ENCODE measurements at places on chromosomes 7 and 10.
A peak's percentile ranks its signal among the peaks of the same experiment; 100 is the strongest.

DNA sequence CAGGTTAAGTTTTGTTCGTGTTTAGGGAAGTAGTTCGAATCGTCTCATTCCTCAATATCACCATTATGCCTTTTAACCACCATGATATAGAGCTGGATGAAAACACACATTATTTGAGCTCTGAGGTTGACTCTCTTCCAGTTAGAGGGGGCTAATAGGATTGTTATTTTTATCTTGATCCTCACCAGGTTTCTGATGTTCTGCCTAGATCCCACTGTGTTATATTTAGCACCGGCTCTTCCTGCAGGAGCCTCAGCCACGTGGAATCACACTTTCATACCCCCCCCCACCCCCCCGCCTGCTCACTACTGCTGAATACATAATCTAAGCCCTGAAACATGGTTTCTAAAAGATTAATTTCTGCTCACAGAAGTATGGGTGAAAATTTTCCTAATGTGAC lies 88.3 kb downstream of the NRCAM start:
- no peak for DNase-seq

DNA sequence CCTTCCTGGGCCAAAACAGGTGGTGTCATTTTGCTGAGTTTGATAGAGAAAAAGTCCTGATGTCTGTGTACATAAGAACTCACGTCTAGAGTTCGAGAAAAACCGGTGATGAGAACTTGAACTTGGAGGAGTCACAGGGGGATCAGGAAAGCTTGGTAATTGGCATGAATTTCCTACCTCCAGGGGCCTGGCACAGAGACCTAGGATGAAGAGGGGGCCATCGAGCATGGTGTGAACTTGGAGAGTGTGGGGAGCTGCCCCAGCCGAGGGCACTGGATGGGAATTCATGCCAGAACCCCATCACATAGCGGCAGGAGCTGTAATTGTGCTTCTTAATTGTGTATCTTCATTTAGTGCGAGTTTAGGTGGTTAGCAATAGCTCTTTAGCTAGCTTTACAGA lies 82.2 kb downstream of the CUX1 start:
- DNase-seq: no peak

DNA sequence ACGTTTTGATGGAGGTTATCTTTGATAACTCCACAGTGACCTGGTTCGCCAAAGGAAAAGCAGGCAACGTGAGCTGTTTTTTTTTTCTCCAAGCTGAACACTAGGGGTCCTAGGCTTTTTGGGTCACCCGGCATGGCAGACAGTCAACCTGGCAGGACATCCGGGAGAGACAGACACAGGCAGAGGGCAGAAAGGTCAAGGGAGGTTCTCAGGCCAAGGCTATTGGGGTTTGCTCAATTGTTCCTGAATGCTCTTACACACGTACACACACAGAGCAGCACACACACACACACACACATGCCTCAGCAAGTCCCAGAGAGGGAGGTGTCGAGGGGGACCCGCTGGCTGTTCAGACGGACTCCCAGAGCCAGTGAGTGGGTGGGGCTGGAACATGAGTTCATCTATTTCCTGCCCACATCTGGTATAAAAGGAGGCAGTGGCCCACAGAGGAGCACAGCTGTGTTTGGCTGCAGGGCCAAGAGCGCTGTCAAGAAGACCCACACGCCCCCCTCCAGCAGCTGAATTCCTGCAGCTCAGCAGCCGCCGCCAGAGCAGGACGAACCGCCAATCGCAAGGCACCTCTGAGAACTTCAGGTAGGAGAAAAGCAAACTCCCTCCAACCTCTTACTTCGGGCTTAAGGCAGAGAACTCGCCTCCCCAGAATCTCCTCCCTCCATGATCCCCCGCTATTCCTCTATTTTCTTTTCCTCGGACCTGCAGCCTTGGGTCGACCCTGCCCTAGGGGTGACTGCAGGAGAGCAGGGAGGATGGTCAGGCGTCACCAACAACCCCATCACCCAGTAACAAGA lies at the start of gene SERPINE1:
TSS of gene SERPINE1 (plus strand) at position 454 of the 809 bp plus-strand sequence. CDS start 1,290 bp downstream, outside the sequence.
- DNase-seq: peak; percentile 24

- DNase-seq: no peak
Measured at GRCh38 chr7:151057506-151057988, at the start of gene CDK5. Gene CDK5, minus strand, starts transcription at chr7:151057897. Its CDS starts 49 bp downstream, at chr7:151057848.

GRCh38 chr7:17374654-17375053 lies 76.2 kb downstream of the AHR start:
- no peak for DNase-seq

DNA sequence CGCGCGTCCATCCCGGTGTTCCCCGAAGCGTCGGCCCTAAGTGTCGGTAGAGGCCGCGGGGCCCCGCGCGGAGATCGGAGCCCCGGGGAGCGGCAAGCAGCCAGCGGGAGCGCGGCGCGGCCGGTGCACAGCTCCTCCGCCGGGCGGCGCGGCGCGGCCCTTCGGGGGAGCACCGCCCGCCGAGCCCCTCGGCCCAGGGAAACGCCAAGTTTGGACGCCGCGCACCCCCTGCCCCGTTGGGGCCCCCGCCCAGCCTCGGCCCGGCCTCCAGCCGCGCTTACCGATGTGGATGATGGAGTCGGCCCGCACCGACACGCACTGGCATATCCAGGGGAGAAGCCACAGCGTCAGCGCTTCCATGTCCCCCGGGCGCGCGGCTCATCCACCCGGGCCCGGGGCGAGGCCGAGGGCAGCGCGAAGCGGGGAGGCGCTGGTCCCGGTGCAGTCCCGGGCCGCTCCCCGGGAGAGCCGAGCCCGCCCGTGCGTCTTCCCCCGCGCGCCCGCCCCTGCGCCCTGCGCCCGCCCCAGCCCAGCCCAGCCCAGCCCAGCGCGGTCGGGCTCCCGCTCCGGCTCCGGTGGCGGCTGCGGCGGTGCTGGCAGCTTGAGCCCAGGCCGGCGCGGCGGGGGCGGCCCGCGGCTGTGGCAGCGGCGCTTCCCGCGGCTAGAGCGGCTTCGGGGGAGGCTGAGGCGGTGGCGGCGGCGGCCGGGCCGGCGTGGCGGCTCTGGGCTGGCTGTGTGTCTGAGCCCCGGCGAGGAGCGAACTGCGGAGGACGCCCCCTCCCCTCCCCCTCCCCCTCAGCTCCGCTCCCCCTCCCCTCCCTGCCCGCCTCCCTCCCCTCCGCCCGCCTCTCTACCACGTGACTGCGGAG lies at the start of gene GRID1:
TSS of gene GRID1 (minus strand) at position 763 of the 869 bp plus-strand sequence.
- peak; percentile 9 for DNase-seq

DNA sequence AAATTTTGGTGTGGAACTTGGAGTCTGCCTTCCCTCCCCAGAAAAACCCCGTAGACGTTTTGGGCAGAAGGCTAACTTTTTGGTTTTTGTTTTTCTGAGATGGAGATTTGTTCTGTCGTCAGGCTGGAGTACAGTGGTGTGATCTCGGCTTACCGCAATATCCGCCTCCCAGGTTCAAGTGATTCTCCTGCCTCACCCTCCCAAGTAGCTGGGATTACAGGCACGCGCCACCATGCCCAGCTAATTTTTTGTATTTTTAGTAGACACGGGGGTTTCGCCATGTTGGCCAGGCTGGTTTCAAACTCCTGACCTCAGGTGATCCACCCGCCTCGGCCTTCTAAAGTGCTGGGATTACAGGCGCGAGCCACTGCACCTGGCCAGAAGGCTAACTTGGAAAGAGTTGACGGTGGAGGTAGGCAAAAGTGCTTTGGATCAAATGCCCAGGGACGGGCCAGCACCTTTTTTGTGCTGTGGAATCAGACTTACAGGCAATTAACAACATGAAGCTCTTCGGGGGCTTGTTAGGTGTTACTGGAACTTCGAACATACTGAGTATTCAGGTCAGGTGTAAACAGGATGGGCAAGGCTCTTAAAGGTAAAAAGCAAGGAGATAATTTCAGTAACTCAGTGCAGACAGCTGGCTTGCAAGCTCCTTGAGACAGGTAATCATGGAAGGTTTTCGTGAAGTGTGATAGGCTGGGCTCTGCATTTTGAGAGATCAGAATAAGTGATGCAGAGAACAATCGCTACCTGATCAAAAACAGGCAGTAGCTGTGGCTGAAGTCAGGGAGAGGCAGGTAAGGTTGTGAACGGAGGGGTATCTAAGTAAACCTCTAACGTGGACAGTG lies 1.8 kb downstream of the PPP1R35 start:
- DNase-seq: no peak

DNA sequence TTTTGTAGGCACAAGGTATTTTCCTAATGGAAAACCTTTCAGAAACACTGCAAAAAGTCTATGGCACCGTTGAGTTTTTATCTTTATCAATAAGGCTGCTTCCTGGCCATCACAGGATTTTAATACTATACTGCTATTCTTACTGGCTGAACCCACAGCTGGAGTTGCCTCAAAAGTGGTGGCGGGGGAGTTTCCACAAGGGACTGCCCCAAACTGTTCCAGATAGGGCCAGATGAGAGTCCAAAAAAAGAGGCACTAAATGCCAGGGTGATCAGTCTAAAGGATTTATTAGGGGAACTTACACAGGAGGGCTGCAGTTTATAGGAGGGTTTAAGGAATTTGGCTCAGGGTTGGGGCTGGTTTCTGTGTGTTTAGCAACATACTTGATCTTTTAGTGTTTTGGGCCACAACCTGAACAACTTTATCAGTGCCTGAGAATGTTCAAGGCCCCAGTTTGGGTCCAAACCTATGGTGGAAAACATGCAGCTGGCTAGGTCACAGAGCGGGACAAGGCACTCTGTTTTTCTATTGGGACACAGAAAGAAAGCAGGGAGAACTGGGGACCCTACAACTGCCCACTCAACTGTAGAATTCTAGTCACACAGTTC lies 41.4 kb downstream of the STAM start:
- DNase-seq: peak; percentile 2

GRCh38 chr7:112877691-112878460 lies 87.7 kb upstream of the TMEM168 start:
- no peak for DNase-seq
